ENCODE measurements at places on chromosomes 5 and 9.

DNA sequence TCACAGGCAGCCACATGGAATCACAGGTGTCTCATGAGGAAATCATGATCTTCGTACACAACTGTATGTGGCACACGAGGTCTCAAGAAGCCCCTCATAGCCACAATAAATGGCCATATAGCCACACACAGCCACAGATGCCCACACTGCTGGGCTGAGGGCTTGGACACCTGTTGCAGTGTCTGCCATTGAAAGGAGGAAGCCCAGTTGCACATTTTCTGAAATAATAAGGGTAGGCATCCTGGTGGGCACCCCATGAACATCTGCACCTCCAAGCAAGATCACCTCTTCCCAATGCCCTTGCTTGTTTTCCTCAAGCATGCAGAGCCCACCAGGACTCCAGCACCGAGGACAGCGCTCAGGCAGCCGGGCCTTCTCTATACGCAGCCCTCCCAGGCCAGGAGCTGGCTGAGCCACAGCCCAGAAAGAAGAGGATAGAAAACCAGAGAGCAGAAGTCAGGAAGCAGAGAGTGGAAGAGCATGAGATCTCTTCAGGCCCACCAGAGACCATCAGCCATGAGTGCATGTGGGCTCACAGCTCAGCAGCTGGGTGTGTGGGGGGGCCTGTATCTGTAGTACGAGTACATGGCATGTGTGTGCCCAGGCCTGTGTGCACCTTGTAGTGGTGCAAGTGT is 1.0 kb upstream of the ACSL6 start:
- DNase-seq = peak; percentile 69

DNA sequence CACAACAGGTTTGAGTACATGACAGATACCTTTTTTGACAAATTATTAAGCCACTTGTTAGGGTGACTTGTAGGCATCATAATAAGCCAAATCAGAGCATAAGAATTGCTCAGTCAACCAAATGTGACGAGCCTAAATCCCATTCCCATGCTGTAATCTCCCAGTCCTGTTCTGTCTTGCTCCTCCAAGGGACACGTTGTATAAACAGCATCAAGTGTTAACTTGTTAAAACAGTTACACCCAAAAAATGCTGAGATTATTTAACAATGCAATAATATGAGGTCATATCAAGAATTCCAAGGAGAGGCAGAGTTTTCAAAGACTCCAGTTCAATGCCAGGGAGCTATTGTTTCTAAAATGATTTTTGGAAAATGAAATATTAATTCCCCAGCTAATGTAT is 76.2 kb downstream of the SH3TC2 start:
- no peak for DNase-seq

- no peak for DNase-seq
These were observed 367.4 kb downstream of the EFNA5 start for GRCh38 chr5:107303171-107303968.

DNA sequence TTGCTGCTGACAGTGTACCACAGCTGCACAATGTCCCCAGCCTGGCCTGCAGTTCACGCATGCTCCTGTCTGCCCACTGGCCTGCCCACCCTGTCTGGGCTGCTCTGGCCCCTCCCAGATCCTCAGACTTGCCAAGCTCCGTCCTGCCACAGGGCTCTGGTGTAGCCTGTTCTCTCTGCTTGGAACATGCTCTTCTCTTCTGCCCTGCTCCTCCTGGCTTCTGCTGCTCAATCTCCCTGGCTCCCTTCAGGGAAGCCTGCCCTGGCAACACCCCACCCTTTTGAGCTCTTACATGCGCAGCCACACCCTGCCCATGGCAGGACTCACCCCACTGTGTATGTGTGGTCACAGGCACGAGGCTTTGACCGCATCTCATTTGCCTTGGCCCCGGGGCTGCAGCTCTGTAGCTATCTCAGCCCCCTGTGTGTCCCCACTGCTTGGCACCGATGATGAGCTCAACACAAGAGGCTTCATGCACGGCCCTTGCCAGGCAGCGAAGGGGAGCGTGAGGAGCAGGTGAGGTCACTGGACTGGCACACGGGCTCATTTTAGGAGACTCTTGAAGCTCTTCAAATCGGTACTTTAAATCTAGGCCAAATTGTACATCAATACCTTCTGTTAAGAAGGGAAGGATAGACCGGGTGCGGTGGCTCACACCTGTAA is 20.4 kb upstream of the BRD3 start:
- no peak for DNase-seq

- DNase-seq = no peak
These were observed 50.8 kb downstream of the ITGA1 start for GRCh38 chr5:52838326-52839015.

GRCh38 chr9:124481115-124481514 is 26.1 kb downstream of the NR5A1 start:
- no peak for DNase-seq

DNA sequence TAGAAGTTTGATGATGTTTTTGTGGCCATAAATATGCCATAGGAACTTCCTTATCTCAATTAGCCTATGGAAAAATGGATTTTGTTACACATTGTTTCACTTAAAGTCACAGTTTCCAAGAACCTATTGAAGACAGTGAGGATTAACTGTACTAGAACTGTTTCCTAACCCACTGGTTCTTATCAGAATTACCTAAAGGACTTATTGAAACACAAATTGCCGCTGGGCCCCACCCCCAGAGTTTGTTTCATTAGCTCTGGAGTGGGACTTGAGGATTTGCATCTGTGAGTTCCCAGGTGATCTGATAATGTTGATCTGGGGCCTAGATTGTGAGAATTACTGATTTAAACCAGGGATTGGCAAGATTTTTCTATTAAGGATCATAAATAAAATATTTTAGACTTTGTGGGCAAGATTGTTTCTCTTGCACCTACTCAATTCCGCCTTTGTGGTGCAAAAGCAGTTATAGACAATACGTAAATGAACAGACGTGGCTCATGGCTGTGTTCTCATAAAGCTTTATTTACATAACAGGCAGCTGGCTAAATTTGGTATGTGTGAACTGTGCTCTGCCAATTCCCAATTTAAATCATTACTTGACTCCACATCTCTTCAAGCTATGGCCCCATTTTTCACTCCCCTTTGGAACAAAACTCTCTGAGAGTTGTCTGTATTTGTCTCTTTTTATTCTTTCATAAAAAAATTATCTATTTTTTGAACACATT is 9.3 kb downstream of the JAK2 start:
- no peak for DNase-seq

GRCh38 chr9:115625251-115625650 is 507.3 kb upstream of the TNC start:
- DNase-seq = no peak

- DNase-seq = no peak
These were observed 36.7 kb upstream of the CTNNA1 start for GRCh38 chr5:138716456-138716924.

- no peak for DNase-seq
These were observed 597.6 kb downstream of the RAB3C start for GRCh38 chr5:59180515-59180914.

- DNase-seq = peak; percentile 12
These were observed at the start of gene TUSC1 for GRCh38 chr9:25678147-25678666. TUSC1 (minus strand) TSS chr9:25678444; CDS start chr9:25678312, 132 bp downstream.

DNA sequence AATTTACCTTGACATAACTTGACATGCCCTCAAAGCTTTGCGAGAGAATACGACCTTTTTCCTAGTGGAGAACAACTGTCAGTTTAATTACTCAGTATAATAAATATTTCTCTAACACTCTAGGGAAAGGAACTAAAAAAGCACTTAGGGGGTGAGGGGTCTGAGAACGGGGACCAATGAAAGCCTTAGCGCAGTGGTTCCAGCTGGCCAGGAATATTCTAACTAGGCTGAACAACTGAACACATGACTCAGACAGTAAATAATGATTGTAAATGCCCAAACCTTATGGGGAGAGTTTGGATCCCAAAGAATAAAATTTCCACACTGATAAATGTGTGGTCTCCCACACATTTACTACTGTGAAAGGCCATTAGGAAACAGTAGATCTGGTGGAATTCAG is 14.9 kb downstream of the MYO10 start:
- DNase-seq = no peak

GRCh38 chr9:137237759-137238726 is 3.0 kb upstream of the TUBB4B start:
- no peak for DNase-seq

All from astrocyte of the cerebellum (primary cell).